ENCODE measurements at places on chromosomes 3 and 15. TPM values are rescaled to one million over a fixed set of nuclear protein-coding genes. Genes with fewer than 3 reads are reported as not detected.

DNA sequence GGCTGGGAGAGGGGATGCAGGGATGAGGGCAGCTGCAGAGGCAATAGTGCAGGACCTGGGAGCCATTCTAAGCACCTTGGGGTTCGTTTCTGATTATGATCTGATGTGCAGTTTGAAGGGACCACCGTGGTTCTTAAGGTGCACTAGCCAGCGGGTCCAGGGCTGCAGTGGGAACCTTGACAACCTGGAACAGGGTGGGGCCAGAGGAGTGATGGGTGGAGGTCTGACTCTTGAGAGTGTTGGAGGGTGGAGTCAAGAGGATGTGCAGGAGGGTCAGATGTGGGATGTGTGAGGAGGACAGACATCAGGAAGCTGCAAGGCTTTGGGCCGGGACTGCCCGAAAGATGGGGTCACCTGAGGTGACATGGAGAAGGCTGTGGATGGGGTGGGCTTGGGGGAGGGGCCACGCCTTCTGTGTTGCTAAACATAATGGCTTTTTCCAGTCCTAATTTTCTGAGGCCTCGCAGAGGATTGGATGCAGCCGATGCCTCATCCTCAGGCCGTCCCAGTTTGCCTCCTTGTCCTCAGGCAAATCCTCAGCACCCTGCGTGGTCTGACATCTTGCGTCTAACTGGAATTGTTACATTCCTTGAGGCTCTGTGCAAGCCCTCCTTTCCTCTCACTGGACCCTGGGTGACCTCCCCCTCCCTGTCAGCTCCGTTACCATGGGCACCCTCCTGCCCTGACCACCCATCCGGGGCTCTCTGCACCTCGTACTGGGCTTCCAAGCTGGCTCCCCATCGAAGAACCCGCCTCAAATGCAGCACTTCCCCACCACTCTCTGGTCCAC is 61.4 kb upstream of the TRPM1 start:
- H3K4me1 ChIP-seq, result no peaks in the 10 kb centered on the region
- H3K4me3 ChIP-seq, result no peak overlapping the region
- no peaks in the 10 kb centered on the region for H3K36me3 ChIP-seq
- H3K27me3 ChIP-seq, result no peaks in the 10 kb centered on the region
- H3K27ac ChIP-seq, result no peak overlapping the region
- DNase-seq, result no peak

DNA sequence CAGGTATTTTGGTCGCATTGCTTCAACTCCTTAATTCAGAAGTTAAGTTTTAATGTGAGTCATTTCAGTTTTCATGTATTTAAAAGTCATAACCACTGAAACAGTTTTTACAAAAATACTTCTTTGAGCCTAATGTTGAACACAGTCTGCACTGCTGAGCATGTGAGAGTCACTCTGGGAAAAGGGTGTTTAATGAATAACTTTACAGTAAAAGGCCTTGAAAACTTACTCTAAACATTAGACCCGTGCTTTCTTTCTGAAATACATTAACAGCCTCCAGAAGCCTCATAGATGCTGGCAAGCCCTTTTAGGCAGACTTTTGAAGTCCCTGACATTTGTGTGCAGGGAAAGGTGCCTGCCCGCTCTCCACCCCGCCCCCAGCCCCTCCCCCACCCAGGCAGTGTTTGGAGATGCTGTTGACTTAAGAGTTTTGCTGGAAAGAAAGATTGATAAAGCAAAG is 68.9 kb upstream of the NR2F2 start:
- no peak overlapping the region for H3K4me3 ChIP-seq
- DNase-seq, result no peak
- no peaks in the 10 kb centered on the region for H3K4me1 ChIP-seq
- H3K27ac ChIP-seq, result no peak overlapping the region

DNA sequence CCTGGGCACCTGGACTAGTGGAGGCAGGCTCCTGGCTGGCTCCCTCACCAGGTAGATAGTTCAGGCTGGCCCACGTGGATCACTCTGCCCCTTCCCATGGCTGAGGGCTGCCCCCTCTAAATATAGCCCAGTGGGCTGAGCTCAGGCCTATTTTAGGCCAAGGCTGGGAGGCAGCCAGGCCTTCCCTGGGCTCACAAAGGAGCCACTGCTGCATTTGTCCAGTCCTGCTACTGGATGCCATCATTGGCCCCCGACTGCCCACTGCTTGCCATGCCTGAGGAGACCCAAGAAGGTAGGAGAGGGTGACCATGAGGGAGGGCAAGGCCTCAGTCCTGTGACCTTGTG is at the start of gene LSMEM2:
TSS of gene LSMEM2 (plus strand) at position 208 of the 345 bp plus-strand sequence. CDS start at position 235, 27 bp downstream.
- H3K4me3 ChIP-seq, result no peak within 1 kb of the TSS
- H3K27ac ChIP-seq, result no peak within 1 kb of the TSS
- peaks cover 18% of the 10 kb centered on the region for H3K36me3 ChIP-seq

GRCh38 chr3:195879416-195880036 is 28.8 kb downstream of the TNK2 start:
- H3K4me3 ChIP-seq, result no peak overlapping the region
- H3K36me3 ChIP-seq, result peaks cover 85% of the 10 kb centered on the region
- H3K27ac ChIP-seq, result no peak overlapping the region
- DNase-seq, result no peak

DNA sequence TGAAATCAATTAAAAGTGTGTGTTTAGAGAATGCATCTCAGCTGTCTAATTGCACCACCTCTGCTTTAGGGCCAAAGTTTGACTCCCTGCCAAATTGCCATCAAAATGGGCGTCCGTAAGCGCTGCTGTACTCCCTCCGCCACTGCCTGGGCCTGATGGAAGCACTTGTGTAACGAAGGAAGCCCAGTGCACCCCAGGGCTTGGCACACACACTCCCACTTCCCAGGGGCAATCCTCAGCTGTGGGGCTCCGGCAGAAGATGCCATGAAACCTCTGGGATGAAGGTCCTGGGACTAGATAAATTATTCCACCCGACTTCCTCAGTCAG is 137.8 kb downstream of the RORA start:
- H3K4me1 ChIP-seq, result peaks cover 8% of the 10 kb centered on the region
- H3K27ac ChIP-seq, result peak overlapping the region; percentile 12
- DNase-seq, result peak; percentile 88
- H3K4me3 ChIP-seq, result peak overlapping the region; percentile 10

GRCh38 chr15:85858586-85859375 is 64.1 kb upstream of the KLHL25 start:
- peak; percentile 54 for DNase-seq
- H3K4me3 ChIP-seq, result no peak overlapping the region
- peaks cover 2% of the 10 kb centered on the region for H3K27me3 ChIP-seq
- H3K36me3 ChIP-seq, result no peaks in the 10 kb centered on the region

DNA sequence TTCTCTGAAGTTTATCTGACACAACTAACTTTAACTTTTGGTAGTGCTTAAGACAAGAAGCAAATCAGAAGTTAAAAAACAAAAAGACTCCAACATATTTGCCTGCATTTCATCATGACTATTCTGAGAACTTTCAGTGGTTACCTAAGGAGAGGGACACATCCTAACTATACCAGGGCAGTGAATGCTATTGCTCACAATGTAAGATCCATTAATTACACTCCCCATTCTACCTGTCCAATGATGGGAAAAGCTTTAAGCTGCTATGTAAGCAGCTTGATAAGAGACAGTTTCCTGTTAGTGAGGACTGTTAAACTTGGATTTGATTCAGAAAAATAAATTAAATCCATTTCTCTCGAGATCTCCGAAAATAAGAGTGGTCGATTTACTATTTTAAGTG is 37.5 kb downstream of the SERPINI1 start:
- no peaks in the 10 kb centered on the region for H3K4me1 ChIP-seq
- H3K27ac ChIP-seq, result no peak overlapping the region

GRCh38 chr15:58758141-58758540 is 8.6 kb upstream of the ADAM10 start:
- no peaks in the 10 kb centered on the region for H3K27me3 ChIP-seq
- no peak overlapping the region for H3K4me3 ChIP-seq
- no peaks in the 10 kb centered on the region for H3K36me3 ChIP-seq
- no peaks in the 10 kb centered on the region for H3K4me1 ChIP-seq
- H3K27ac ChIP-seq, result no peak overlapping the region

DNA sequence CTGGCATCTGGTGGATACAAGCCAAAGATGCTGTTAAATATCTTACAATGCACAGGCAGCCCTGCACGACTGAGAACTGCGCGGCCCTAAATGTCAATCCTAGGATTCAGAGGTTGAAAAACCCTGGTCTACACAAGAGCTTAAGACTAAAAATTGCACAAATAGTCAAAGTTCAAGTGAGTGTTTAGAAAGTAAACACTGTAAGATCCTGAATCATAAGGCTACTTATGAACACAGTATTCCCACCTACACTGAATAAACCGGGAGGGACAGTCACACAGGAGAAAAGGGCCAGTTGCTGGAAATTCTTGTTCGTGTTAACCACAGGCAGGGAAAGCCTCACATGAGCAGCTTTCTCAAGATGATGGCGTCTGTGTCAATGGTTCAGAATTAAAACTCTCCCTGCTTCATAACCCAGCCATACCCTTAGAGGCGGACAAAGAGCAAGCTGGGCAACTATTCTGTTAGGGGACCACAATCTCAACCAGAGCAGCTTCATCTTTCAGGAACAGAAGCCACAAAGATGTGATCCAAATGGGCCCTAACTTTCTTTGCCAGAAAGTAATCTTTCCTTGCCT is 37.7 kb downstream of the LRIG1 start:
- no peak overlapping the region for H3K4me3 ChIP-seq
- H3K36me3 ChIP-seq, result peaks cover 9% of the 10 kb centered on the region
- peak overlapping the region; percentile 43 for H3K27ac ChIP-seq
- no peaks in the 10 kb centered on the region for H3K27me3 ChIP-seq
- H3K4me1 ChIP-seq, result peaks cover 28% of the 10 kb centered on the region
- no peak for DNase-seq

GRCh38 chr3:8954938-8955763 is 8.1 kb downstream of the RAD18 start:
- no peaks in the 10 kb centered on the region for H3K4me1 ChIP-seq
- no peak overlapping the region for H3K27ac ChIP-seq
- no peaks in the 10 kb centered on the region for H3K36me3 ChIP-seq
- no peak overlapping the region for H3K4me3 ChIP-seq
- no peaks in the 10 kb centered on the region for H3K27me3 ChIP-seq

- no peaks in the 10 kb centered on the region for H3K27me3 ChIP-seq
- no peak for DNase-seq
- H3K36me3 ChIP-seq, result no peaks in the 10 kb centered on the region
These were observed 388.1 kb upstream of the ROBO2 start for GRCh38 chr3:76651784-76652183.

DNA sequence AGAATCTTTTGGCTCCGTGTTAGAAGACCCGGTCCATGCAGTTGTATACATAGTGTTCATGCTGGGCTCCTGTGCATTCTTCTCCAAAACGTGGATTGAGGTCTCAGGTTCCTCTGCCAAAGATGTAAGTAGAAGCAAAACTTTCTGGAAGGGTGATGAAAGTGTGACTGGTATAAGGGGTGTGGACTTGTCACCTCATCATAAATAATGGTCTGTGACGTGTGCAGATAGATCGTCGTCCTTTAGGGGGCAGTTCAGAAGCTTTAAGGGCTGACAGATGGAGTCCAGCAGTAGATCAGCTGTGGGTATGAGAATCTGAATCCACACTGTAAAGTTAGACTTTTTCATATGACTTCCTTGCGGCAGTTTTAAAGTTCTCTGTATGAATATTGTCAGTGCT is 15.3 kb downstream of the SEC61A1 start:
- no peak overlapping the region for H3K4me3 ChIP-seq
- H3K27ac ChIP-seq, result no peak overlapping the region
- no peak for DNase-seq
- H3K36me3 ChIP-seq, result peaks cover 91% of the 10 kb centered on the region
- no peaks in the 10 kb centered on the region for H3K27me3 ChIP-seq

GRCh38 chr3:124577494-124578167 is 152.6 kb upstream of the UMPS start:
- H3K27ac ChIP-seq, result no peak overlapping the region
- H3K36me3 ChIP-seq, result peaks cover 2% of the 10 kb centered on the region
- no peak for DNase-seq
- H3K4me3 ChIP-seq, result no peak overlapping the region

DNA sequence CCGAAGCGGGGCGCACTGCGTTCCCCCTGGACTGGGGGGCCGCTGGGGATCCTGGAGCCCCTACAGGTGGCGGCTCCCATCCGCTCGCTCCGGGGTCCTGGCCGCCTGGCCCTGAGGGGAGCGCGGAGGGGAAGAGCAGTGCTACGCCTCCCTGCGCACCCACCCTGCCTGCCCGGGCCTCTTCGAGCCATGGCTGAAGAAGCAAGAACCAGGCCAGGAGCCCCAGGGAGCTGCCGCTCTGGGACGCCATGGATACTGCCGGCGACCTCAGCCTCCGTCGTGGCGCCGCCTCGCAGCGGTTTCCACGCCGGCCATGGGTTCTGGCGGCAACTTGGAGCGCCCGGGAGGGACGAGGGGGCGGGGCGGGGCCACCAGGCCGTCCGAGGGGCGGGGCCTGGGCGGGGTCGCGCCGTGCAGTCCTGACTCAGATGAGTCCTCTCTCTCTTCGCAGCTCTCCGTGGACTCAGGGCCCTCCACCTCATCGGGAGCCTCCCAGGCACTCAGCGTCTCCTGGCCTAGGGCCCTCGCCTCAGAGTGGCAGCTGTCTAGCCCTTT is 50.9 kb downstream of the MYL3 start:
- H3K27ac ChIP-seq, result no peak overlapping the region
- H3K4me1 ChIP-seq, result peaks cover 11% of the 10 kb centered on the region
- no peaks in the 10 kb centered on the region for H3K36me3 ChIP-seq
- H3K27me3 ChIP-seq, result peaks cover 6% of the 10 kb centered on the region
- H3K4me3 ChIP-seq, result peak overlapping the region; percentile 31

- H3K4me1 ChIP-seq, result no peaks in the 10 kb centered on the region
- DNase-seq, result no peak
- H3K27me3 ChIP-seq, result no peaks in the 10 kb centered on the region
- H3K27ac ChIP-seq, result no peak overlapping the region
- no peaks in the 10 kb centered on the region for H3K36me3 ChIP-seq
These were observed 116.2 kb downstream of the MFSD1 start for GRCh38 chr3:158918008-158918407.

DNA sequence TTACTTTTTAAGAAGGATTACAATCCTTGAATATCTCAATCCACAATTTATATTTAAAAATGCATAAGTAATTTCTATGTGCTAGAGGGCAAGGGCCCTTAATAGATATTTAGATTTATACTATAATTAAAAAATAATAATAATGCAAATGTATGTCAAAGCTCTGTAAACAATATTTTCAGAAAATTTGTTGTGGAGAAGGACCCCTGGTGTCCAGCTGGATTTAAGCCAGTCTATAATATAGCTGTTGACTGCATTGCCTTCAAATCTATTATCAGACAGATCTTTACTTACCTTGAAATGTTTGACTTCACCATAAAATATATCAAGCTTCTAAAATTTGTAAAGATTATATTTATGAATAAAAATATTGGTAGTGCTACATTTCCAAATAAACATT is 65.6 kb downstream of the ZBTB20 start:
- H3K36me3 ChIP-seq, result no peaks in the 10 kb centered on the region
- H3K4me3 ChIP-seq, result no peak overlapping the region
- no peak for DNase-seq
- no peak overlapping the region for H3K27ac ChIP-seq
- H3K27me3 ChIP-seq, result no peaks in the 10 kb centered on the region
- H3K4me1 ChIP-seq, result no peaks in the 10 kb centered on the region

GRCh38 chr15:56894601-56895000 is 23.8 kb upstream of the TCF12 start:
- H3K4me3 ChIP-seq, result no peak overlapping the region
- no peaks in the 10 kb centered on the region for H3K27me3 ChIP-seq
- DNase-seq, result no peak
- peaks cover under 1% of the 10 kb centered on the region for H3K36me3 ChIP-seq
- H3K4me1 ChIP-seq, result no peaks in the 10 kb centered on the region
- H3K27ac ChIP-seq, result no peak overlapping the region

GOLGA8K gene
- polyA plus RNA-seq, result 2.7 TPM

WDR93 gene
- 1.9 TPM for polyA plus RNA-seq

CAMK2N2 gene
- 204 TPM for polyA plus RNA-seq

ARPIN gene
- polyA plus RNA-seq, result 26.6 TPM

DCLK3 gene
- 9.9 TPM for polyA plus RNA-seq

PTPRG gene
- 29.2 TPM for polyA plus RNA-seq

KCNMB3 gene
- polyA plus RNA-seq, result 6.3 TPM

HIGD2B gene
- not detected for polyA plus RNA-seq

MYO5C gene
- polyA plus RNA-seq, result 4.2 TPM

Data from spinal cord (tissue), 10 donors.